Mesothelial cell of epicardium (in vitro differentiated cells): ENCODE measurements at places on chromosomes 16 and 17. TPM values are rescaled to one million over a fixed set of nuclear protein-coding genes. Genes with fewer than 3 reads are reported as not detected.

KRT40 gene
- total RNA-seq: 0.16 TPM in 1 of 3 replicates, not detected in the others

ALKBH5 gene
- total RNA-seq: 68.6 to 72.3 TPM (median 71.0 TPM) in 3 replicates

DNA sequence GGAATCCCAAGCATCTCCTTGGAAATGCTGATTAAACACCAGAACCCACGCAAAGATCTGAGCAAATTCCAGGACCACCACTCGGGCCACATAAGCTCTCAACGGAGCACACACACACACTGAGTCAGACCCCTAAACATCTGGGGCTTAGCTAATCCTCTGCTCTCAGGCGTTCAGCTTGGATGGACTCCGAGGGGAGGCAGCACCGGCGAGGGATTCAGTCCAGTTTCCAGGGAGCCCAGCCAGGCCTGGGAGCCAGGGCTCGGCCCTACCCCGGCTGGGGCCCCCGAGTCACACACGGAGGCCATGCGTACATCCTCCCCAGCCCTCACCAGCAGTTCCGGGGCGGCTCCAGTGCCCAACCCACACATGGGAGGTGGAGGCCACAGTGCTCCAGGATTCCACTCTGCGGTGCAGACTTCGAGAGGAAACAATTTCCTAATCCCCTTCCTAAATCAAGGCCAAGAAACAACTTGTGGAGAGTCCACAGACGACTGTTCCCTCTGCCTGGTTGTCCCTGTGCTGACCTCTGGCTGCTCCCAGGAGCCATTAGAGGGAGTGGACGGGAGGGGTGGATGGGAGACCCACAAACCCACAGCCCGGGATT, 70.5 kb downstream of the GAS7 start:
- peak; percentile 75 for DNase-seq

DNA sequence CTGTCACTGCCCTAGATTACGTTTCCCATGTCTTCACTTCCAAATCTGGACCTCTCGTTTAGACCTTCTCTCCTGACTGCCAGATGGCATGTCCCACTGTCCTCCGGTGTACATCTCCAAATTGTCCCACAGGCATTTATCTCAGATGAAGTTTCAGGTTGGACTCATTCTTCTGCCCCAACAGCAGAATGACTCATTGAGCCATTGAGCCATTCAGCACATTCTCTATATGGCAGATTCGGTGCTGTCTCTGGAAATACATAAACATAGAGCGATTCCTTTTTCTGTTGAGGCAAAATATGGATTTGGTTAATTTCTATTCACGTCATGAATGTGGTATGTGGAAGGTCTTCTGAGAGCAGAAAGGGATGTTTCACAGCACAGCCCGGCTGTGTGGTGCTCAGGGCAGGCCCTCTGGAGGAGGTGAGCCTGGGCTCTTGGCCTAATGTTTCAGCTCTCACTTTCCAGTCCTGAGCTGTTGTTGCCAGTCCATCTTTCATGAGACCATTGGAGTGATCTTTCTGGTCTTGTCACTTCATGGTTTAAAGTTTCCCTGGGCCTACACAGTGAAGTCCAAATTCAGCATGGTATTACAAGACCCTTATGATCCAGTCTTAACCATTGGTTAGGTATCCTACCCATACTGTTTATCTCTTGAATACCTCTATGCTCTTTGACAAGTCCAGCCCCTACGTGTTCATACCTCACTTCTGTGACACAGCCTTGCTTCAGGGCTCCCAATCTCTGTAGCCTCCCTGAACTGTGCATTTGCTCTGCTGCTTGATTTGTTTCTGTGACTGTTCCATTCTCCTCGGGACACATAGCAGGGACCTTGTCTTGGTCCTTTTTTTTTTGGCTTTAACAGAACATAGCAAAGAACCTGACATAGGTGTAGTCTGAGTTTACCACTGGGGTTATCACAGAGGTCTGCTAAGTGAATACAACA, 15.9 kb downstream of the HAPSTR1 start:
- DNase-seq: no peak

DNA sequence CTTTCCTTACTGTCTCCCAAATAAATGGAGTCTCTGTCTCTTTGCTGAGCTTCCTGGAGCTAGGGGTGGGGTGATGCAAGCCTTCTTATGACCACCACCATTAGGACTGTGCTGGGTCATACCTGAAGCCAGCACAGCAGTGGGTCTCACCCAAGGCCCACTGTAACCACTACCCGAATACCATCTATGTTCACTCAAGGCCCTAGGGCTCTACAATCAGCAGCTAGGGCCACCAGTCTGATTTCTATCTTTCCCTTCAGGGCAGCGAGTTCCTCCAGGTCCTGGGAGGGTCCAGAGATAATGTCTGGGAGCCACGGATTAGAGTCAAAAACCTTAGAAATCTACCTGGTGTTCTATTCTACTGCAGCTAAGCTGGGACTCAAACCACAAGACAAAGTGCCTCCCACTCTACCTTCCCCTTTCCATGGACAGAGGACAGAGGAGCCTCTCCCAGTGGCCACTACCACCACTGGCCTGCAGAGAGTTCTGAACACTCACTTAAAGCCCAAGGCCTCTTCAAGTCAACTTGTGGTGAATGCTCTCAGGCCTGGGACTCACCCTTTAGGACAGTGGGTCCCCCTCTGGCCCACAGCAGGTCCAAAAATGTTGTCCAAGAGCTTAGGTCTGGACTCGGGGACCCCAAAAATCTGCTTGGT, 10.9 kb upstream of the TMEM219 start:
- DNase-seq: no peak

GRCh38 chr17:40097931-40098845, 2.2 kb downstream of the NR1D1 start:
- DNase-seq: no peak

- no peak for DNase-seq
Observed at GRCh38 chr17:46832945-46833839, 14.7 kb upstream of the WNT3 start.
